Suppressor macrophage treated with lipopolysaccharide for 4 hours (primary cell): ENCODE measurements at places on chromosomes 16 and 17.
A peak's percentile ranks its signal among the peaks of the same experiment; 100 is the strongest.

- DNase-seq, result no peak
Observed at GRCh38 chr16:86374603-86375130, 135.7 kb upstream of the FOXF1 start.

DNA sequence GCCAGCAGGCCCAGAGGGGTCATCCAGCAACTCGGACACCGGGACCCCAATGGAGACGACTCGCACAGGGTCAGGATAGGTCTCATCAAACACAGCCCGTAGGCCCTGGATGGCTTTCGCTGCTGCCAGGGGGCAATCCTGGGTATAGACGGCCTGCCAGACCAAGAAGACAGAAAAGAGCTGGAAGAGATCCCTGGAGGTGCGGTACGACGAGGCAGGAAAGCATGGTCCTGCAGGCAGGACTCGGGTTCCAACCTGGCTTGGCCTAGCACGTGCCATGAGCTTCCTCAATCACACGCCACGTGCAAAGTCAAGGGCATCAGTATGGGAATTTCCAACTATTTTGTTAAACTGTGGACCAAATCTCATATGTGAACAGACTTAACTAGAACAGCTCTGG lies 6.3 kb upstream of the EXOSC6 start:
- no peak for DNase-seq

DNA sequence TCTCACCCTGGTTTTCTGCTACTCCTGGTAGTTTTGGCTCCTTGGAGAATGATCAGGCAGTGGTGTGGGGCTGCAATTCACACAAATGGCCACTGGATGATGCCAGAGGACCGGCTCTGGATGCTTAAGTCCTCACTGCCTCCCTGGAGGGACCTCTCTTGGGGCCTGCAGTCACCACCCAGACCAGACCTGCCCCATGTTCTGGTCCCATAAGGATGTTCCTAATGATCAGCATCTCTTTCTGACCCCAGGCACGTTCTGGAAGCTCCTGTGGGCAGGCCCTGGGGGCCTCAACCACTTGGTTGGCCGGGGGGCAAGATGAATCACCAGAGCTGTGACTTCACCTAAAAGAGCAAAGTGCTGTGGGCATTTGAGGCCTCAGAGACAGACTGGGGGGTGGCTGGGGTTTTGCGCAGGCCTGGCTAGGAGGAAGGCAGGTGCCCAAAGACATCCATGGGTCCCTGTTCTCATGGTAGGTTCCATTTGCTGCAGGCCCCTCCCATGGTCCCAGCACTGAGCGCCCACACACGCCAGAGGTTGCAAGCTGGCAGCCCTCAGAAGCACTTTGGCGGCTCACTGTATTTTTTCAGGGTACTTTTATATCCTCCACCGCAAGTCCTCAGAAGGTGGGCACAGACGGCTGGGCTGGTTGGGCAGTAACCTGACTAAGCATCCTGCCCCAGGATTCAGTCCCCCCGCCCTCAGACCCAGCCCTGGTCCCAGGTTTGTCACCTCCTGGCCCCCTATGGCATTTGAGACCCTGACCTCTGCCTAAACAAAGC lies 53.2 kb downstream of the NT5M start:
- DNase-seq, result peak; percentile 81

DNA sequence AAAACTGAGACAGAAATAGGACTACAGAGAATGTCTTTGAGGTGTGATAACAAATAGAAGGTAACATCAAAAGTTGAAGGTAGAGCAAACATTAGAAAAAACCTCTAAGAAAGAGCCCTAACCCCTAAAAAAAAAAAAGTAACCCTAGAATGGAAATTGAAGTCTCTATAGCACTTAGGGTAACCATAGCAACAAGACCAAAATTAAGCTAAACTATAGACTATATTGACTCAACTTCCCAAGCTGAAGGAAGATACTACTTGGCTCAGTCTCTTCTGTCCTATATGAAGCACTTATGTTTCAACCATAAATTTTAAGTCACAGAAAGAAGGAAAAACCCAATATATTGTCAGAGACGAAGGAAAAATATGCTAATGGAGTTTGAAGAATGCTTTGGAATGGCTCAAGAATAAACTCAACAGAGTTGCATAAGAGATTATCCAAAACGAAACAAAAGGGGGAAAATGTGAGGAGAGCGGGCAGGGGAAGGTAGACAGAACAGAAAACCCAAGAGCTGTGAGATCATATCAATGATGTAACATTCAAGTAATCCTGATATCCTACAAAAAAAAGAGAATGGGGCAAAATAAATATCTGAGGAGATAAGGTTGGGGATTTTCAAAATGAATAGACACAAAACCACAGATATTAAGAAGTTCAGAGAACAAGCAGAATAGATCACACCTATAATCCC lies 88.4 kb downstream of the USP32 start:
- DNase-seq, result peak; percentile 28

DNA sequence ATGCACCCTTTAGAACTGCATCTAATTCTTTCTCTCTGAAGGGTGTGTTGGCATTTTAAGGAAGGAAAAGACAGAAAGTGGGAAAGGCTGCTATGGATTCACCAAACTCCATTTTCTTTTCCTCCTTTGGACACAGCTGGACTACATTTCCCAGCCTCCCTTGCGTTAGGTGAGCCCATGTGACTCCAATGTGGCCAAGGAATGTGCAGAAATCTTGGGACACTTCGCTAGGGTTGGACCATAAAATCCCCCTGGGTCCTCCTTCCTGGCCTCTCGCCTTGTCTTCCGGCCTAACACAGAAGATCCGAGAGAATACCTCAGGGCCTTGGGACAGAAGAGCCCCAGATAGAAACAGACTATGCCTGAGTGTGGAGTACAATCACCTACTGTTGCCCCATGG lies 56.3 kb downstream of the ABCC12 start:
- DNase-seq, result no peak

DNA sequence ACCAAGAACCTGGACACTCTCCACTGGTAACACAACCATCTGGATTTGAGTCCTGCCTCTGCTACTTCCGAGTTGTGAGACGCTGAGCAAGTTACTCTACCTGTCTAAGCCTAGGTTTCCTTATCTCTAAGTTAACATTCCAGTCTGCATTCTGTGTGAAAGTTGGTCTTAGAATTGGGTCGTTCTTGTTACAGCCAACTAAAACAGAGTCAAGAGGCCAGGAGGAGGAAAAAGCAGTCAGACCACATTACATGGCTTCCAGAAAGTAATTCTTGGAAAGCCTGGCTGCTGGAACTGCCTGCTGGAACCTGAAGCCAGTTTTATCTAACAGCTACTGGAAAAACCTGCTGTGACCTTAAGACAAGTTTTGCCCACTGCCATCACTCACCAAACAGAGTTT lies 38.4 kb upstream of the XYLT1 start:
- no peak for DNase-seq

DNA sequence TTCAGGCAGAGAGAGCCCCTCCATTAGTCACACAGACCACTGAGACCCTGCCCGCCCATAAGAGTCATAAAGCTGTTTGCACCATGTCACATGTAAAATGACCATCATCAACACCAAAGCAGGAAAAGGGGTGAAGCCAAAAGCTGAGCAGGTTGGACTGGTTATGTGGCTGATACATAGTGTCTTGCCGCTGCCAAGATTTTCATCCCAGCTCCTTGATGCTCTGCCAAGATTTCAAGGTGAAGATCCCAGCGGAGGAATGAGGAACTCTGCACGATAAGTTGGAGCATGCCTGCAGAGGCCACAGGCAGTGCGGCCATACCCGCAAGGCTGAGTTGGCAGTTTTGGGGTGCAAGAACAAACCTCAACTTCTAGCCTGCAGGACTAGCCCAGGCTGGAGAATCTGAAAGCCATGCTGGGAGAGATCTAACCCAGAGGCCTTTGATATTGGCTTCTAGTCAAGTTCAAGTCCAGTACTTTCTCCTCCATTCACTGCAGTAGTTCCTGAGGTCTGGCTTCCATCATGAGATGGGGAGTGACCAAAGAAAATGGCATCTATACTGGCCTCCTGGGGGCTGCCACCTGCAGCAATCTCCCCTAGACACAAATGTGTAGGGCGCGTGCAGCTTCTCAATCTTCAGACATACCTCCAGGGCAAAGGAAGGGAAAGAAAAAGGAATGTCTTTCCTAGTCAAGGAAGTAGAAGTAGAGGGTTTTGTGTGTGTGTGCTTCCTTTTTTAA lies 79.7 kb upstream of the NOL11 start:
- DNase-seq, result no peak

DNA sequence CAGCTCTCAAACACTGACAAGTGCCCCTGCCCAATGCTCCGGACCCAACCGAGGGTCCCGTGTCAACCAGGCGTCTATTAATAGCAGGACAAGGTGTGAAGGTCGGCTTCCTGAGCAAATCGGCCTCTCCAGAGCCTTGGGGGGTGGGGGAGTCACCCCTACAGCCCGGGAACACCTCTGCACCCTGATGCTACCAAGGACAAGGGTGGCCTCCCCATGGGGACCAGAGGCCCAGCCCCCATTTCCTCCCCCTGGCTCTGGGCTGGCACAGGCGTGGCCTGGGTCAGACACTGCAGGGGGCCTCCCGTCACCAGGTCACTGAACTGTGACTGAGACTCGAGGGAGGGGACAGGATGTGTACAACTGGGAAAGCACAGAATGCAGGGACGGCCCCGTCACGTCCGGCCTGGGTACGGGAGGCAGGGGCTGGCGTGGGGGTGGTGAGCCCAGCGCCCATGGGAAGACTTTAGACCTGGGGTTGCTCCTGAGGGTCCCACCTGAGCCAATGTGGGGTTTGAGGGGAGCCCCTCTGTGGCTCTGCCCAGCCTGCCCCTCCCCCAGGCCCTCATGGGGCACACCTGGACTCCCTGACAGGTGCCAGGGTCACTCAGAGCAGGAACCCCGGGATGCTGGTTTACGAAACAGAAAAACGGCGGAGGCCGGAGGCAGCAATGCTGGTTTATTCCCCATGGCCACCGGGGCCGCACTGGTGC lies 579 bp upstream of the CYBA start:
- peak; percentile 91 for DNase-seq
